ENCODE measurements at places on chromosomes 4 and X.

GRCh38 chr4:144451766-144452450 lies 194.0 kb upstream of the HHIP start:
- no peak for DNase-seq

- DNase-seq: no peak
Observed at GRCh38 chr4:655464-656151, 18.5 kb downstream of the ATP5ME start.

DNA sequence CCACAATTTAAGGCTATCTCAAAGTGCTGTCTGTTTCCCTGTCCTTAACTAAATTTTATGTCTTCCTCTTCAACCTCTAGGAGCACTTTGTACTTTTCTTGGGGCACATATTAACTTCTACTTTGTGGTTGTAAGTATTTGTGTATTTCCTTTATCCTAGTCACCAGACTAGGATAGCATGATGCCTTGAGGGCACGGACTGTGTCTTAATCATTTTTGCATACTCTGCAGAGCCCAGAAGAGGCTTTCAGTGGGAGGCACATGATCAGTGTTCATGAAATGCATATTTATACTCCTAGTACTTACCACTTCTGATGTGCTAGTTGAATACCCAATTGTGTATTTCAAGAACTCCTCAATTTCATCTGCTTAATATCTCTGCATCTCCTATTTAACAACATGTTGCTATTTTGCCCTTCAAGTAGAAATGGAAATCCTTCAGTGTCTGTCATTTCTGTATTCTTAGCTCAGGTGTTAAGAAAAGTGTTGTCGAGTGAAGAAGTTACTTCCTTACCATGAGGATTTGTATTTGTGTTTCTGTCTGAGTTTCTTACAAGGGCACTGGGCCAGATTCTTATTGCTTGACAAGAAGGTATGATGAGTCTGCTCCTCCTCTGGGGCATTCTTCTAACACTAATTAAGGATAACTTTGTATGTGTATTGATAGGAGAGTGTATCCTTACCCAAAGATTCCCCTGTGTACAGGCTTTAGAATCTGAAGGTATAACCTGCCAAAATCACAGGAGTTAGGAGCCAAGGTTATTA lies 28.3 kb upstream of the PGRMC2 start:
- no peak for DNase-seq

GRCh38 chr4:3219761-3220475 lies 29.0 kb upstream of the MSANTD1 start:
- DNase-seq: no peak

All from NCI-H2081 (cell line).